Upper lobe of left lung (tissue), 6 donors: ENCODE measurements at places on chromosomes 16 and 17. TPM values are rescaled to one million over a fixed set of nuclear protein-coding genes. Genes with fewer than 3 reads are reported as not detected.
A peak's percentile ranks its signal among the peaks of the same experiment; 100 is the strongest.

DNA sequence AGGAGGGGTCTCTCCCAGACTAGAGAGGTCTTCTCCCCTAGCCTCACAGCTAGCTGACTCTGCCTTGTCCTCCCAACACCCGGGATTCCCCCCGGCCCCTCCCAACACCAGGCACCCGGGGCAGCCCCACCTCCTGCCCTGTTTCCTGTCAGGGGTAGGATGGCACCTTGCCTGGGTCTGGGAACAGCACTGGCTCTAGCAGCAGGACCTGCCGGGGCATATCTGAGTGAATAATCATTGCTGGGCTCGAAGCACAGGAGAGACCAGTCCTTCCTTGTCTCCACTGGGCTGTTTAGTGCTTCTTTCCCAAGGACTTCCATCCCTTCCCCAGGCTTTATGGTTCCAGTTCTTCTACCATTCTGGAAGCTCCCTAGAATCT, 25.7 kb downstream of the MINK1 start:
- peaks cover 44% of the 10 kb centered on the region for H3K4me1 ChIP-seq
- no peak for DNase-seq
- H3K36me3 ChIP-seq, result no peaks in the 10 kb centered on the region
- H3K27ac ChIP-seq, result peak overlapping the region; percentile 83
- H3K4me3 ChIP-seq, result no peak overlapping the region

- H3K27ac ChIP-seq, result peak within 1 kb of the TSS; percentile 97
- H3K4me1 ChIP-seq, result peaks cover 8% of the 10 kb centered on the region
- no peaks in the 10 kb centered on the region for H3K27me3 ChIP-seq
- peak; percentile 99 for DNase-seq
These were observed at the start of gene FAM234A for GRCh38 chr16:234468-235305. TSS of gene FAM234A (plus strand) at chr16:234821. CDS start at chr16:254414, 19,593 bp downstream.

GRCh38 chr17:1715803-1716075, 5.6 kb upstream of the TLCD2 start:
- peak overlapping the region; percentile 95 for H3K27ac ChIP-seq
- peaks cover 45% of the 10 kb centered on the region for H3K4me1 ChIP-seq
- no peak for DNase-seq
- H3K36me3 ChIP-seq, result peaks cover 32% of the 10 kb centered on the region
- H3K27me3 ChIP-seq, result no peaks in the 10 kb centered on the region

Gene BPTF
- 163 TPM for total RNA-seq
